Putamen (tissue), 1 donor: ENCODE measurements at places on chromosomes 4 and X.
A peak's percentile ranks its signal among the peaks of the same experiment; 100 is the strongest.

- no peak for DNase-seq
Measured at GRCh38 chrX:104108955-104109354, 3.4 kb upstream of the ZCCHC18 start.

- no peak for DNase-seq
Measured at GRCh38 chrX:69082055-69082752, 83.0 kb downstream of the PJA1 start.

- DNase-seq, result no peak
Measured at GRCh38 chrX:68084765-68085164, 348.5 kb downstream of the OPHN1 start.

DNA sequence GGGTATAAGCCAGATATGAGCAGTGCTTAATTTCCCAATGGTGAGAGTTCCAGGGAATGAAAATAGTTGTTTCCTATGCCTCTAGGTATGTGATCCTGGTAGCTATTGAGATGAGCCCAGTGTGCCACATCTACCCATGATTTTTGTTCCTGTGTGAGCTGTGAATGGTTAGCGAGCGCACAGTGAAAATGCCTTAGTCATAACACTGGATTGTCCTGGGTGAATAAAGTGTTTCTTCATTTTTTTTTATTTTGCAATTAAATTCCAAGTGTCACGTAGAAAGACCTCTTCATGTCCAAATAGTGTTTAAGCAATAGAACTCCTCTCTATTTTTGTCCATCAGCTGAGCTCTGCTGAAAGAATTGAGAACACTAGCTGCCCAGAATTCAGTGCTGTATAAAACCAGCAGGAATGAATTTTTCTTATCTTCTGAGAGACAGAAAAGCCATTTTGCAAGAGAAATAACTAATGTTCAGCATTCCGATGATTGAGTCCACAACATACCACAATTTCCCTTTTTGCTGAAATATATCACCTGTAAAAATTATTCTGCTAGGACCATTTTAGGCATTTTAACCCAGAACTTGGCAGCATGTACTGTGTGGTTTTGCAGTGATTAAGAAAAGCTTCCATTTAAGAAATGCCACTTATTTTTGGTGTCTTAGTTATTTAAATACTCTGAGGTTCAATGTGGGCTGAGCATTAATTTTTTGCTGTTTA is 5.6 kb downstream of the MAOA start:
- DNase-seq, result no peak

DNA sequence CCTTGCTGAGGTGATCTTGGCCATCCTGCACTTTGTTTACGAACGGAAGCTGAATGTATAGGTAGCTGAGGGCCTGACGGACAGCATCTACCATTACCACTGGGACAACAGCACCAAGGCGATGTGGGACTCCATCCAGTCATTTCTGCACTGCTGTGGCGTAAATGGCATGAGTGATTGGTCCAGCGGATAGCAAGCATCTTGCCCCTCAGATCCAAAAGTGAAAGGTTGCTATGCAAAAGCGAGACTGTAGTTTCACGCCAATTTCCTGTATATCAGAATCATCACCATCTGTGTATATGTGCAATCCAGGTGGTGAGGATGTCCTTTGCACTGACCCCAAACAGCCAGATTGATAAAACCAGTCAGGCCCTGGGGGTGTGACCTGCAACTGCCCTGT is 4.2 kb upstream of the PYURF start:
- DNase-seq, result no peak

- no peak for DNase-seq
Measured at GRCh38 chr4:24507439-24507838, 76.9 kb downstream of the DHX15 start.

- no peak for DNase-seq
Measured at GRCh38 chrX:17632942-17633341, 104.4 kb upstream of the SCML1 start.

GRCh38 chrX:43835559-43835958 is 46.7 kb downstream of the MAOB start:
- DNase-seq, result no peak

- DNase-seq, result no peak
Measured at GRCh38 chr4:118756958-118757357, 71.8 kb downstream of the METTL14 start.

- DNase-seq, result no peak
Measured at GRCh38 chrX:48937054-48937907, 18.5 kb upstream of the PIM2 start.

GRCh38 chr4:74934016-74934831 is 1.3 kb downstream of the PARM1 start:
- peak; percentile 12 for DNase-seq

DNA sequence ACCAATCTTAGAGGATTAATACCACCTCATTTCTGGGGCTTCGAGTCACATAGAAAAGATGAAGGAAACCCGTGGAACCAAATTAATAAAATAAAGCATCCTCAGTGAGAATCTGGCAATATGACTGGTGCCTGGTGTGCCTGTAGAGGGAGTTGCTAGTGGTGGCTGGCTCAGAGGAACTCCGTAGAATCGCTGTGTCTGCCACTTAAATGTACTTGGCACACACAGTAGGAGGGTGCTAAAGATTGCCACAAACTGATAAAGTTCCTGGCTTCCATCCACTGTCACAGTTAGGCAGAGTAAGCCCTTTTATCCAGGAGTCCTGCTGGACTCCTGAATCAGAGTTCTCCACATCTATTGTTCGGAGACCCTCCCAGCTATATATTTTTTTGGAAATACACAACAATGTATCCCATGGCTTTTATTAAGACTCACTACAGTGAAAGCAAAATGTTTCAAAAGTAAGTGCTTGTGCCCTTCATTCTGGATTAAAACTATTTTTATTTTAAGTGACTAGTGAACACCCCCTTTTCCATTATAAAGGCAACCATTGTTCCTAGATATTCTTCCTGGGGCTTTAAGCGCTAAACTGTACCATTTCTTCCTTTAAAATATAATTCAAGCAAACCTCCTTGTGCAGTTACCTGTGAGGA is 56.6 kb downstream of the KIF4A start:
- DNase-seq, result no peak

- no peak for DNase-seq
Measured at GRCh38 chrX:136529795-136530194, 2.2 kb upstream of the VGLL1 start.

DNA sequence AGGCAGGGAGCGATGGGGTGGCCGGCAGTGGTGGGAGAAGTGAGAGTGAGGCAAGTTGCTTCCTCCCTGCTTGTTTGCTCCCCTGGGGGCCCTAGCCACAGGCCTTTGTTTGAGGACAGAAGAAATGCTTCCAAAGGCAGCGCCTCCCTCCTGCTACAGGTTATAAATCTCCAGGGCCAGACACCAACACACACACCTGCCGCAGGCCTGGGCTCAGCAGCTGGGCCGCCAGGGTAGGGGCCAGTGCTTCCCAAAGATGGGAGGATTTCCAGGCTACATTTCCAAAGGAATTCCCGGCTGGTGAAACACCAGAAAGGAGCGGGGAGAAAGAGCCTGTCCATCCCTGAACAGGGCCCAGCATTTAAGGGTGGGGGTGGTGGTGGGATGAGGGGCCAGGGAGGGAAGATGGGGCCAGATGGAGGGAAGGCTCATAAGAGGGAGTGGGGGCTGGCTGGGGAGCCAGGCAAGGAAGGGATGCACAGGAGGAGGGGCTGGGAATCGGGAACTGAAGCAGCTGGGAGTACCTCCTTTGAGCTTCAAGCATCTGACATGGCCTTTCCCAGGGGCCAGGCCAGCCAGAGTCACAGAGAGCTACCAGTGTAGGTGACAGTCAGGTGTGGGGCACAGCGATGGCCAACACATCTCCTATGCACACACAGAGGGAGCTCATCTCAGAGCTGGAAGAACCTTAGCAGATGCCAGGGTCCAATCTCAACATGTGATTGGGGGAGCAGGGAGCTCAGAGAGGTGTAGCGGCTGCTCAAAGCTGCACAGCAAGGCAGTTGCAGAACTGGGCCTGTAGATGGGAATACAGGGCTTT is 143.9 kb downstream of the PJA1 start:
- no peak for DNase-seq

DNA sequence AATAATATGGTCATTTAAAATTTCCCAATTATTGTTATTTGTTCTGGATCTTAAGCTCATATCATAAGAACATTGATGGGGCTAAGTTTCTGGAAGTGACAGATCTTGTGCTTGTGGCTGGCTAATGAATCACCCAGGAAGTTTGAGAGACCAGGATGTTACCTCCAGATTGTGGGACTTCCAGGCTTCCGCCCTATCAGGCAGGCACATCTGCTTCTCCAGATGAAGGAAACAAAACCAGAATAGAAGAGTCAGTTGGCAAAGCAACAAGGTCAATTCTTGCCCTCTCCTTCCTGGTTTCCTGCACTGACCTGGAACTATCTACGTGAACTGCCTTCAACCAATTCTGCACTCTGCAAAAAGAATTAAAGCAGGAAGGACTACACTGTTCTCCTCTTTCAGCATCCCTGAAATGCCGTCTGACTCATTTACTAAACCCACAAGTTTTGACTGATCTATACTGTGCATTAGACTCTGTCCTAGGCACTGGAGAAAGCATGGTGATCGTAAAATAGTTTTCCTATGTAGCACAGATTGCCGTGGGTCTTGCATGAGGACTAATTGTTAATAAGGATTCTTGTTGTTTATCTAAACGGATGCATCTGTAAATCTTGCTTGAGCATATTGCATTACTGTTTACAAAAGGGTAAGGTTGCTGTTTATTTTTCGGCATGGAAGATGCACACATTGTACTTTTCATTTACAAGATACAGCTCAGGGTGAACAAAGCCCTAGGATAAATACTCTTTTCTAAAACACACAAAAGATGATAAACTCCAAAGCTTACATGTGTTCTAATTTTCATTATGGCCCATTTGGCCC is 74.6 kb downstream of the AMELX start:
- no peak for DNase-seq

GRCh38 chr4:2061186-2062131 is 2.3 kb downstream of the NAT8L start:
- DNase-seq, result no peak

GRCh38 chr4:110627977-110628662 is 5.2 kb upstream of the PITX2 start:
- no peak for DNase-seq

DNA sequence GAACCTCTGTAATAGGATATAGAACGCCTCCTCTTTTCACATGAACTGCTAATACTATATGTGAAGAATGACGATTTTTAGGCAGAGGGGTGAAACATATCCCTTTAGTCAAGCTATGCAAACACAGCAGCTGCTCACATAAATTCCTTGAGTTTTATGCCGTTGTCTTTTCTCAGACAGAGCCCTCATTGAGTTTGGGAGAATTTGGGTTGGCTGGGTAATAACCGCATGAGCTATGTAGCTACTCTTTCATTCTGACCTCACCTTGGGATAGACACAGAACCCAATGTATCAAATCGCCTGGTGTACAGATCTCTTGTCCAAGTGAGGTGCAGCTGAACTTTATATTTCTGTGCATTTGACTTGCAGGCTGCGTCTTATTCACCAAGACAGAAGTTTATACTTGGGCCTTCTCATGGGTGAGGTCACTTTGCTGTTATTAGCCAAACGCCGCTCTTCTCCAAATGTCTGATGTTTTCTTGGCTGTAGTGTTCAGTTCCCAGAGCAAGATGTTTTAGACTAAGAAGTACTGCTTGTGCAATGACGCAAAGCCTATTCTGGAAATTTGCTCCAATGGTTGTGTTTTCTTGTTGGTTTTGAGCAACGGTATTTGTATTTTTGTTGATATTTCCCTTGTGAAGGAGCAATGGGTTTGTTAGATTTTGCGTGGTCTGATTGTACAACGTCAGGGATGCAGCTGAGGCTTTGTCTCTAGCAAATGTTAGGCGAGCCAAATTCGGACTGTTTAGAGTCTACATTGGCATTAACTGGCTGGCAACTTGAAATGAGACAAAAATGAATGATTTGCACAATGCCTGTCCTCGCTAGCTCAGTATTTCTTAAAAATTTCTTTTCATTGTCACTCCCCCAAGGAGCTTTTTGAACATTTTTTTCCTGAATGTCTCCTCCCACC is 11.2 kb upstream of the SPARCL1 start:
- no peak for DNase-seq

GRCh38 chr4:118012142-118012541 is 22.1 kb upstream of the NDST3 start:
- DNase-seq, result no peak

DNA sequence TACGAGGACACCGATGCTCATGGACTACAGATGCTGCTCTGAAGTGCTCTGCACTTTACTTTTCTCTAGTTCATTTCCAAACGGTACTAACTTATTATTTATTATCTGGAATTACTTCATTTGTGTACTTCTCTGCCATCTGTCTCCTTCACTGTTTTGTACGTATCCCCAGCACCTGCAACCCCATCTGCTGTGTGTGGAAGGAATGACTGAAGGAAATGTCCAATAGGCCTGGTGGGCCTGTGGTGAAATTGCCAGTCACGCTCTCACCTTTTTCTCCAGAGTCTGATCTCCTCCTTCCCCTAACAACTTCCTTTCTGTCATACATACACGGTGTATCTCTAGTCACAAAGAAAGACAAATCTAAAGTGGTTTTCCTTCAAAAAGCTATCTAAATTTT is 12.9 kb downstream of the TMEM154 start:
- no peak for DNase-seq

GRCh38 chrX:37684973-37685372 is 618 bp upstream of the XK start:
- DNase-seq, result no peak

DNA sequence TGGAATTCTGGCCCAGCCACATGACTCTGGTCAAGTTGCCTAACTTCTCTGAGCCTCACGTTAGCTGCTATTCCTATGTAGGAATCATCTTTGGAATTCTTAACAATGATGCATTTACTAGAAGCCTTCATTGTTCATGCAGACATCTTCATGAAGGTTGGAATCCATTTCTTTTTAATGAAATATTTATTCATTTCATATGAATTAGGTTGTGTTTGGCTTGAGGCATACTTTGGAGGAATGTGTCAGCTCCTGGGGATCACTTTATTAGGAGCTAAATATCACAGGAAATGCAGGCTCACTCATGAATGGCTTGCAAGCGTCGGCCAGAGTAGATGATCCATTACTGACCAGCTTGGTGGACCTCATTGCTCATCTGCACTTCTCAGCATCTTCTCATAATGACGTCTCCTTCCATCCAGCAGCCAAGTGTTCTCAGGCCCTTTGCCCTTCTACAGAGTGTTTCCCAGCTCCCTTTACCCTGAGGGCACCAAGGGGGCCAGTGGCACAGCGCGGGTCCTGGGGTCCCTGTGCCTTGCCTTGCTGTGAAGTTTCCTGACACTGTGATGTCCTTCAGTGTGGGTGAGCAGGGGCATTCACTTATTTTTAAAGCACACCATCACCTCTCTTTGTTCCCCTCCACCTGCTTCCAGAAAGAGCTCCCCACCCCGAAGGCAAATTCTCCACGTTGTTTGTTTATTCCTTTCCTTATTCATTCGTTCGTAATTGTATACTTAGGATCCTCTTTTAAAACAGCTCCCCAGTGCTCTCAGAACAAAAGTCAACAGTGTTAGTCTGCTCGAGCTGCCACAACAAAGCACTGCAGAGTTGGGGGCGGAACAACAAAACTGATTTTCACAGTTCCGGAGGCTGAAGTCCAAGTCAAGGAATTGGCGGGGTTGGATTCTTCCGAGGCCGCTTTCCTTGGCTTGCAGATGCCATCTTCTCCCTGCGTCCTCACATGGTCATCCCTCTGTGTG is 106.8 kb downstream of the STK32B start:
- DNase-seq, result no peak
